ENCODE measurements at places on chromosomes 5 and 9. TPM values are rescaled to one million over a fixed set of nuclear protein-coding genes. Genes with fewer than 3 reads are reported as not detected.
A peak's percentile ranks its signal among the peaks of the same experiment; 100 is the strongest.

DNA sequence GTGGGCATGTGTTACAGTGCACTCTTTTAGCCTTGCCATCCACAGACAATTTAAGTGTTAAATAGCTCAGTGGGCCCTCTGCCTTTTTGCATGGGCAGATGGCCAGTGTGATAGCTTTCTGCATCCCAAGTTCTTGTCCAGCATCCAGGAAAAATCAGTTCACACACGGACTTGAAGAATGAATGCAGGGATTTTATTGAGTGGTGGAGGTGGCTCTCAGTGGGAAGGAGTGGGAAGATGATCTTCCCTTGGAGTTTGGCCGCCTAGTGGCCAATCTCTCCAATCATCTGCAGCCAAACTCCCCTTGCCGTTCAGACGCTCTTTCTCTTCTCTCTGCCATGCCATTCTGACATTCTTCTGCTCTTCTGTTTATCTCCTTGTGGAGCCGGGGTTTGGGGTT is 322.4 kb upstream of the GRAMD2B start:
- no peak overlapping the region for H3K4me3 ChIP-seq
- no peaks in the 10 kb centered on the region for H3K4me1 ChIP-seq
- no peaks in the 10 kb centered on the region for H3K36me3 ChIP-seq
- no peak for DNase-seq
- no peak overlapping the region for H3K27ac ChIP-seq
- H3K27me3 ChIP-seq: no peaks in the 10 kb centered on the region

GRCh38 chr5:60830581-60831127 is 13.4 kb downstream of the ELOVL7 start:
- no peaks in the 10 kb centered on the region for H3K4me1 ChIP-seq
- DNase-seq: no peak
- no peak overlapping the region for H3K4me3 ChIP-seq
- H3K36me3 ChIP-seq: no peaks in the 10 kb centered on the region
- H3K27ac ChIP-seq: no peak overlapping the region

- H3K36me3 ChIP-seq: no peaks in the 10 kb centered on the region
- H3K4me3 ChIP-seq: no peak overlapping the region
- H3K27ac ChIP-seq: no peak overlapping the region
Observed at GRCh38 chr5:105817914-105818313, 1852.8 kb downstream of the EFNA5 start.

DNA sequence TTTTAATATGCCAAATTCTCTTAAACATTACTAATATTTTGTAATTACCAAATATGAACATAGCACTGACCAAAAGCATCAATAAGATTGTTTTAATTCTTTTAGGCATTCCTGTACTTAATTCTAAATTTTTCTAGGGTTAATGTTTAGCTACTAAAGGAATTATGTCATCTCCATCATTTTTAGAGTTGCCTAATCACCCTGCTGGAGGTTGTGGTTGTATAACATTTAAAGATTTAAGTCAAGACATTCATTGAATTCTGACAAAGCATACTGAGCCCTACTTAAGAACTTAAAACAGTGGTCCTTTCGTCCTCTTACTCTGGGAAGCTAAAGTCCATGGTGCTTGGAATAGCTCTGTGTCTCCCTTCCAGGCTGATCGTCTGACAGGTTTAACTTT is 28.1 kb upstream of the DAB2 start:
- H3K36me3 ChIP-seq: no peaks in the 10 kb centered on the region
- no peak overlapping the region for H3K4me3 ChIP-seq
- H3K4me1 ChIP-seq: no peaks in the 10 kb centered on the region
- H3K27ac ChIP-seq: no peak overlapping the region

- no peak for DNase-seq
- H3K36me3 ChIP-seq: no peaks in the 10 kb centered on the region
- peaks cover 37% of the 10 kb centered on the region for H3K4me1 ChIP-seq
- no peak overlapping the region for H3K27ac ChIP-seq
Observed at GRCh38 chr5:124908581-124909451, 162.4 kb upstream of the ZNF608 start.

- no peak for DNase-seq
- H3K27me3 ChIP-seq: no peaks in the 10 kb centered on the region
- H3K4me3 ChIP-seq: no peak overlapping the region
- H3K36me3 ChIP-seq: no peaks in the 10 kb centered on the region
- no peak overlapping the region for H3K27ac ChIP-seq
- H3K4me1 ChIP-seq: peaks cover 24% of the 10 kb centered on the region
Observed at GRCh38 chr5:168207450-168208029, 83.9 kb upstream of the WWC1 start.

- no peak overlapping the region for H3K4me3 ChIP-seq
- H3K27ac ChIP-seq: no peak overlapping the region
- no peak for DNase-seq
- H3K4me1 ChIP-seq: no peaks in the 10 kb centered on the region
- H3K27me3 ChIP-seq: no peaks in the 10 kb centered on the region
- no peaks in the 10 kb centered on the region for H3K36me3 ChIP-seq
Observed at GRCh38 chr5:115246361-115246991, 16.2 kb downstream of the PGGT1B start.

DNA sequence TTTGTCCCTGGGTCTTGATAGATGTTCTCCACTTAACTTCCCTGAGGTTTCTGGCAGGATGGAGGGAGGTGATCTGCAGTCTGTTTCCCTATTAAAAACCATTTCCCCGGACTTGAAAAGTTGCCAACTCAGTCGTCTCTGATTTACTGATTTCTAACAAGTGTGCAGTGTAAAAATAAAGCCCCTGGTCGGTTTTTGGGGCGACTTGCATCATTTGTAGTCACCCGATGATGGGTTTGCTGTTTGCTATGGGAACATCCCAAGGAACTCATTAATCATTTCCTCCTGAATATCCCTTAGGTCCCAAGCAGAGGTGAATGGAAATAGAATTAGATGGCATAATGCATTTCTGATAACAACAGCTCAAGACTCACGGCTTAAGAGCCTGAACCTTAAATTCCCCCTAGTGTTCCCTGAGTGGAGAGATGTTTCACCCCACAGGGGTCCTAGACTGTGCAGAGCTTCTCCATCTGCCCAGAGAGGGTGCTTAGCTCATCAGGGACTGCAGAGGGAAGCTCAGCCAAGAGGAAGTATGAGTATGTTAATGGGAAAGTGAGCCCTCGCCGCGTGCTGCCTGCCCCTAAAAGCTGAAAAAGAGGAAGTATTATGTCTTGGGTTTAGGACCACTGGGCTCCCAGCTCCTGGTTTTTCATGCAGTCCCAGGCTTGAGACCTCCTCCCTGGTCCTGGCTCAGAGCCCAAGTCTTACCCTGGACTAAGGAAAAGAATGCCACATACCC is 115.1 kb upstream of the DAP start:
- H3K4me3 ChIP-seq: no peak overlapping the region
- DNase-seq: no peak
- no peaks in the 10 kb centered on the region for H3K27me3 ChIP-seq
- H3K4me1 ChIP-seq: no peaks in the 10 kb centered on the region
- H3K36me3 ChIP-seq: no peaks in the 10 kb centered on the region

- no peaks in the 10 kb centered on the region for H3K27me3 ChIP-seq
- H3K4me1 ChIP-seq: peaks cover 11% of the 10 kb centered on the region
- H3K27ac ChIP-seq: no peak overlapping the region
- H3K36me3 ChIP-seq: no peaks in the 10 kb centered on the region
Observed at GRCh38 chr9:111040494-111040893, 2.2 kb upstream of the LPAR1 start.

DNA sequence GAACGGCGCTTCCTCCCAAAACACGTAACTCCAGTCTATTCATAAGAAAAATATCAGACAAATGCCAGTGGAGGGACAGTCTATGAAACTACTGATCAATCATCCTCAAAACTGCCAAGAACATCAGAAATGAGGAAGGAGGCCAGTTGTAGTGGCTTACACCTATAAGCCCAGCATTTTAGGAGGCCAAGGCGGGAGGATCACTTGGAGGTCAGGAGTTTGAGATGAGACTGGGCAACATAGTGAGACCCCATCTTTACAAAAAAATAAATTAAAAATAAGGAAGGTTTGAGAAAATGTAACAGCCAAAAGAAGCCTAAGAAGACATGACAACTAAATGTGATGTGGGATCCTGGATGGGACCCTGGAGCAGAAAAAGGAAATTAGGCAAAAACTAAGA is 58.9 kb upstream of the MIER3 start:
- H3K27me3 ChIP-seq: no peaks in the 10 kb centered on the region
- no peaks in the 10 kb centered on the region for H3K36me3 ChIP-seq
- no peak overlapping the region for H3K27ac ChIP-seq

- no peaks in the 10 kb centered on the region for H3K27me3 ChIP-seq
- H3K4me1 ChIP-seq: no peaks in the 10 kb centered on the region
- DNase-seq: peak; percentile 8
- H3K36me3 ChIP-seq: no peaks in the 10 kb centered on the region
- no peak overlapping the region for H3K4me3 ChIP-seq
Observed at GRCh38 chr5:173547579-173547978, 68.9 kb downstream of the BOD1 start.

- no peaks in the 10 kb centered on the region for H3K36me3 ChIP-seq
- no peaks in the 10 kb centered on the region for H3K27me3 ChIP-seq
- no peak for DNase-seq
- no peaks in the 10 kb centered on the region for H3K4me1 ChIP-seq
- H3K27ac ChIP-seq: no peak overlapping the region
Observed at GRCh38 chr5:124001036-124001615, 489.1 kb downstream of the CSNK1G3 start.

- H3K36me3 ChIP-seq: no peaks in the 10 kb centered on the region
- no peak overlapping the region for H3K27ac ChIP-seq
- DNase-seq: no peak
- H3K4me3 ChIP-seq: no peak overlapping the region
- peaks cover 19% of the 10 kb centered on the region for H3K4me1 ChIP-seq
- peaks cover 61% of the 10 kb centered on the region for H3K27me3 ChIP-seq
Observed at GRCh38 chr9:77013206-77013931, 6.1 kb upstream of the FOXB2 start.

- H3K27me3 ChIP-seq: no peaks in the 10 kb centered on the region
- H3K4me3 ChIP-seq: no peak overlapping the region
- H3K36me3 ChIP-seq: no peaks in the 10 kb centered on the region
- DNase-seq: no peak
Observed at GRCh38 chr5:108148715-108149139, 233.2 kb downstream of the FBXL17 start.

DNA sequence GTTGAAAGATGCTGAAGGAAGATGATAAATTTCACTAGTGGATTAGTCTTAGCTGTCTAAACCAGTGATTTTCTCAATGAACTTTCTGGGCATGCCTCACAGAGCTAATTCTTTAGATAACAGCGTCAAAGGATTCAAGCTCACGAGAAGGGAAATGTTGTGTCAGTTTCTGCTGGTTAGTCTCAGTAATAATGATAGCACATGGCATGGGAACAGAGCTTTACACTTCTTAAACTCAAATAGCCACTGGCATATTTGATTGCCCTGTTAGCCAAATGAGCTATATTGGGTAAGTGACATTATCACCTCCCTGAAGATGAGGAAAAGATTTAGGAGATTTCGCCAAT is 139.3 kb upstream of the NR3C1 start:
- H3K36me3 ChIP-seq: no peaks in the 10 kb centered on the region
- DNase-seq: no peak
- H3K27me3 ChIP-seq: no peaks in the 10 kb centered on the region
- no peak overlapping the region for H3K27ac ChIP-seq
- H3K4me1 ChIP-seq: no peaks in the 10 kb centered on the region

GRCh38 chr5:39760385-39761198 is 335.8 kb upstream of the DAB2 start:
- no peaks in the 10 kb centered on the region for H3K4me1 ChIP-seq
- no peaks in the 10 kb centered on the region for H3K36me3 ChIP-seq
- no peak overlapping the region for H3K4me3 ChIP-seq
- DNase-seq: no peak
- peak overlapping the region; percentile 12 for H3K27ac ChIP-seq

Gene SIT1
- 0.78 TPM for total RNA-seq

Gene ADAMTS2
- 3.5 TPM for total RNA-seq

Gene C1QTNF3
- total RNA-seq: 8.2 TPM

Gene PAPPA
- total RNA-seq: 3.4 TPM

Gene SMIM33
- not detected for total RNA-seq

Gene CCL27
- not detected for total RNA-seq

Gene FPGS
- total RNA-seq: 62.2 TPM

Gene ISL1
- not detected for total RNA-seq

Gene CNTFR
- 13.9 TPM for total RNA-seq

Gene RANBP3L
- total RNA-seq: 6.5 TPM

Gene NRG2
- 1.1 TPM for total RNA-seq

Gene PCBD2
- total RNA-seq: 15.9 TPM

Gene GABRG2
- total RNA-seq: not detected

Gene GLE1
- total RNA-seq: 25.5 TPM

Gene ARID3C
- total RNA-seq: not detected

Data from thyroid gland (tissue), 4 donors.